ENCODE measurements at places on chromosomes 6 and 20. TPM values are rescaled to one million over a fixed set of nuclear protein-coding genes. Genes with fewer than 3 reads are reported as not detected.

The CRYBG1 gene
- total RNA-seq: 2.0 TPM

The C20orf144 gene
- total RNA-seq: not detected

The COL11A2 gene
- 1.9 TPM for total RNA-seq

The BANF2 gene
- total RNA-seq: not detected

The NKX2-4 gene
- not detected for total RNA-seq

The MOCS3 gene
- 3.1 TPM for total RNA-seq

The HLA-DPA1 gene
- total RNA-seq: 37.7 TPM

The HDGFL1 gene
- not detected for total RNA-seq

The ZNF217 gene
- 8.0 TPM for total RNA-seq

The KIF3B gene
- total RNA-seq: 9.1 TPM

The PROKR2 gene
- total RNA-seq: not detected

The PRDM1 gene
- 1.7 TPM for total RNA-seq

The CLIC5 gene
- total RNA-seq: 272 TPM

The BHLHE23 gene
- total RNA-seq: not detected

The OPRM1 gene
- not detected for total RNA-seq

The LGSN gene
- not detected for total RNA-seq

The BPI gene
- not detected for total RNA-seq

The GTPBP2 gene
- 23.6 TPM for total RNA-seq

The TRIM15 gene
- not detected for total RNA-seq

The TRIM38 gene
- 2.7 TPM for total RNA-seq

The TRIM40 gene
- not detected for total RNA-seq

The NOX3 gene
- not detected for total RNA-seq

The ULBP3 gene
- 1.1 TPM for total RNA-seq

The SLC22A7 gene
- not detected for total RNA-seq

The ZBTB24 gene
- 3.4 TPM for total RNA-seq

The ELOVL4 gene
- 0.12 TPM for total RNA-seq

The CYP24A1 gene
- total RNA-seq: not detected

The GRIK2 gene
- total RNA-seq: 2.3 TPM

The EPB41L1 gene
- total RNA-seq: 19.6 TPM

The ID4 gene
- total RNA-seq: 3.0 TPM

The SMPD2 gene
- total RNA-seq: 5.7 TPM

The TTK gene
- 0.32 TPM for total RNA-seq

The LST1 gene
- total RNA-seq: 6.9 TPM

The SLC17A1 gene
- total RNA-seq: not detected

The TMEM14C gene
- total RNA-seq: 128 TPM

The NOTCH4 gene
- 22.5 TPM for total RNA-seq

The KLHDC3 gene
- total RNA-seq: 167 TPM

The GSTA5 gene
- total RNA-seq: not detected

The DNMT3B gene
- 0.50 TPM for total RNA-seq

The BIRC7 gene
- not detected for total RNA-seq

The PAX1 gene
- not detected for total RNA-seq

The SLPI gene
- total RNA-seq: 21.9 TPM

The LY6G6D gene
- not detected for total RNA-seq

The FAM110A gene
- 3.1 TPM for total RNA-seq

The WFDC12 gene
- total RNA-seq: not detected

The CRISP3 gene
- not detected for total RNA-seq

The POLH gene
- 8.7 TPM for total RNA-seq

The HLA-DQA2 gene
- total RNA-seq: 2.7 TPM

The LY6G6C gene
- not detected for total RNA-seq

The SALL4 gene
- total RNA-seq: not detected

The GSTA1 gene
- not detected for total RNA-seq

The MROH8 gene
- total RNA-seq: 4.4 TPM

The ECT2L gene
- 0.37 TPM for total RNA-seq

The MUCL3 gene
- total RNA-seq: not detected

The MYBL2 gene
- 0.84 TPM for total RNA-seq
